ENCODE measurements at places on chromosomes 7 and 10. TPM values are rescaled to one million over a fixed set of nuclear protein-coding genes. Genes with fewer than 3 reads are reported as not detected.

GRCh38 chr10:45454859-45455258 is 80.8 kb downstream of the ALOX5 start:
- no peaks in the 10 kb centered on the region for H3K36me3 ChIP-seq
- H3K4me1 ChIP-seq, result peaks cover 30% of the 10 kb centered on the region
- H3K4me3 ChIP-seq, result no peak overlapping the region
- DNase-seq, result no peak
- H3K27ac ChIP-seq, result peak overlapping the region; percentile 3

DNA sequence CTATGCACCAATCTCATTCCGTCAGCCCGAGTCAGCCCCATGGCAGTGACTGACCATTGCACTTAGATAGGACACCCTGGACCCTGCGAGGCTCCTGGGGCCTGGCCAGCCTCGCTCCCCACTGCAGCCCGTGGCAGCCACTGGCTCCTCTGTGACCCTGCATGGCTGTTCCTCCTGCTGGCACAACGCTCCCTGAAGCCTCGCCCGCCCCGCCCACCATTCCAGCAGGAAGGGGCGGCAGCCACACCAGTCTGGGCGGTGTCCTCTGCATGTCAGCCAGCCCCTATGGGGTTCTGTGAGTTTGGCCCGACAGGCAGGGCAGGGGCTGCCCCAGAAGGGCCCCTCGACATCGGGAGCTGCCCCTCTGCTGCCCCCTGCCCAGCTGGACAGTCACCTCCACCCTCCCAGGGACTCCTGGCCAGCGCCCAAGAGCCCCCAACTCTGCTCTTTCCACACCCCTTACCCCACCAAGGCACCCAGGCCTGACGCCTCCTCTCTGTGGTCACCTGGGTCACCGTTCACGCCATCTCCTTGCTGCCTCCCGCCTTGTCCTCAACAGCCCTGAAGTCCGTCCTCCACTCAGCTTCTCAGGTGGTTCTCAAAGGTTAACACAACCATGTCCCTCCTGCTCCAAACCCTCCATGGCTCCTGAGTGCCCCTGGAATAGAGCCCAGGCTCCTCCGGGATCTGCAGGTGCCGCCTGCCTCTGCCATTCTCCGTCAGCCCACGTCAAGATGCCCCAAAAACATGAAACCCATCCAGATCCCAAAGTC is 103.5 kb downstream of the MICALL2 start:
- H3K4me3 ChIP-seq, result no peak overlapping the region
- H3K4me1 ChIP-seq, result no peaks in the 10 kb centered on the region
- H3K36me3 ChIP-seq, result no peaks in the 10 kb centered on the region

- no peak overlapping the region for H3K4me3 ChIP-seq
- no peaks in the 10 kb centered on the region for H3K27me3 ChIP-seq
- no peak overlapping the region for H3K27ac ChIP-seq
- DNase-seq, result no peak
- H3K4me1 ChIP-seq, result no peaks in the 10 kb centered on the region
Observed at GRCh38 chr7:7490003-7490402, 45.7 kb downstream of the COL28A1 start.

GRCh38 chr7:157033483-157034473 is 23.3 kb upstream of the MNX1 start:
- no peaks in the 10 kb centered on the region for H3K4me1 ChIP-seq
- DNase-seq, result no peak

GRCh38 chr10:127563718-127564553 is 14.8 kb downstream of the NPS start:
- no peaks in the 10 kb centered on the region for H3K36me3 ChIP-seq
- no peak overlapping the region for H3K4me3 ChIP-seq
- no peaks in the 10 kb centered on the region for H3K27me3 ChIP-seq
- no peak for DNase-seq

The BICC1 gene
- polyA plus RNA-seq, result 19.4 TPM

GRCh38 chr10:110858297-110858934 is 13.3 kb upstream of the PDCD4 start:
- DNase-seq, result no peak
- H3K27me3 ChIP-seq, result no peaks in the 10 kb centered on the region
- no peaks in the 10 kb centered on the region for H3K36me3 ChIP-seq
- peaks cover 47% of the 10 kb centered on the region for H3K4me1 ChIP-seq
- peak overlapping the region; percentile 75 for H3K27ac ChIP-seq

The CACNA2D1 gene
- 0.80 TPM for polyA plus RNA-seq

GRCh38 chr10:113610631-113611601 is 52.9 kb downstream of the NRAP start:
- DNase-seq, result no peak
- no peaks in the 10 kb centered on the region for H3K27me3 ChIP-seq
- H3K4me1 ChIP-seq, result peaks cover 6% of the 10 kb centered on the region
- no peaks in the 10 kb centered on the region for H3K36me3 ChIP-seq

DNA sequence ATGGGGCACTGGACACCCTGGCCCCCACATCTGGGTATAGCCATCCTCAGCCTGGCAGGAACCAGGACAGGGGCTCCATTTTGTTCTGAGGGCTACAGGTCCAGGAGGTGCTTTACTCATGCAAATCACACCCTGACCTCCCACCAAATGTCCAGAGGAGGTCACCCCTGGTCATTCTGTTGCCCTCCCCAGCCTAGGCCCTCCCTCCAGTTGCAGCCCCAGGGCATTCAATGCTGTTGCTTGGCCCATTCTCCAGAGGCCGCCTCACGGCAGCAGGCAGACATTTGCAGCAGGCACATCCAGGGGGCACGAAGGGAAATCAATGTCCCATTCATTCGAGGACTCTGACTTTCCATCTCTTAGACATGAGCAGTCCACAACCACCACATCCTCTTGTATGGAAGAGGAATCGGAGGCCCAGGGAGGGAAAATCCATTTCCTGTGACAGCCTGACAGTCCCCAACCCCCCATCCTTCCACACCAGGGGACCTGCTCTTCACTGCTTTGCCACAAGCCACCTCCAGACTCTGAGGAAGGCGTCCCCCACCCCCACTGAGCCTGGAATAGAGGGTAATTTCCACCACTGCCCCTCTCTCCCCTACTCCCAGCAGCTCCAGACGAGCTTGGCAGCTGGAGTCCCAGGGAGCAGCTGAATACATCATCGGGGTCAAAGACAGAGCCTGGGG is 76.2 kb upstream of the UNC5B start:
- H3K4me1 ChIP-seq, result no peaks in the 10 kb centered on the region
- DNase-seq, result no peak
- no peak overlapping the region for H3K27ac ChIP-seq
- H3K4me3 ChIP-seq, result no peak overlapping the region
- no peaks in the 10 kb centered on the region for H3K36me3 ChIP-seq

The TBXAS1 gene
- 1.5 TPM for polyA plus RNA-seq

GRCh38 chr7:12570534-12571461 is at the start of gene SCIN:
TSS of gene SCIN (plus strand) at chr7:12570720. CDS start at chr7:12570787, 67 bp downstream.
- H3K27ac ChIP-seq, result no peak within 1 kb of the TSS
- H3K4me1 ChIP-seq, result no peaks in the 10 kb centered on the region
- no peaks in the 10 kb centered on the region for H3K27me3 ChIP-seq
- peak; percentile 74 for DNase-seq
- H3K4me3 ChIP-seq, result peak within 1 kb of the TSS; percentile 2

DNA sequence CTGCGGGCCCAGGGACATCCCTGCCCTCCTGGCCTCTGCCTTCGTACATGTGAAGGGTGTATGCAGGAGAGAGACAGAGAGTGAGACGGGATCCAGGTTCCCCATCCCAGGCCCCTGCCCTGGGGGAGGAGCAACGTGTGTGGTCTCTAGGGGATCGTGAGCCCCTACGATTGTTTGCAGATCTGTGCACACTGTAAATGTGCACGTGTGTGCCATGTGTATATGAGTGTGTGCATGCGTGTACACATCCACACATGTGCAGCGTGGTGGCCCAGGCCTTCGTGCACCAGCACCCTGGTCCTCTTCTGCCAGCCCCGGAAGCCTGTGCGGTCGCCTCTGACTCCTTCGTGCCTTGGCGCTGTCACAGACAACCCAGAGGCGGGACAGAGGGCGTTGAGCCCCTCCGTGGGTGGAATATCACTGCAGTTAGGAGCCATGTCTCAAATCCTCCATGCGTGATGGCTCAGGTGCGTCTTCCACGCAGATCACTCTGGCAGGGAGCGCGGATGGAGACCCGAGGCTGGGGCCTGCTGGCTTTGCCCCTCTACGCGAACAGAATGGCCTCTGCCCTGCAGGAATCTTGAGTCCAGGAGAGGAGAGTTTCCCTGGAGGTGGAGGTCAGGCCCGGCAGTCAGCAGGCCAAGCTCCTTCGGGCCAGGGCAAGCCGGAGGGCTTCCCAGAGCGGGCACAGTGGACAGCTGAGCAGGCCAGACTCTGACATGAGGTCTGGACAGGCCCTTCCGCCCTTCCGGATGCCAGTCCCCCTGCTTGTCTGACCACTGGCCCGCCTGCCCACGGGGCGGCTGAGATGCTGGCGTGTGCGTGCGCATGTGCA is 97.5 kb downstream of the UNCX start:
- H3K27ac ChIP-seq, result no peak overlapping the region
- H3K36me3 ChIP-seq, result no peaks in the 10 kb centered on the region
- no peaks in the 10 kb centered on the region for H3K27me3 ChIP-seq
- no peak overlapping the region for H3K4me3 ChIP-seq

DNA sequence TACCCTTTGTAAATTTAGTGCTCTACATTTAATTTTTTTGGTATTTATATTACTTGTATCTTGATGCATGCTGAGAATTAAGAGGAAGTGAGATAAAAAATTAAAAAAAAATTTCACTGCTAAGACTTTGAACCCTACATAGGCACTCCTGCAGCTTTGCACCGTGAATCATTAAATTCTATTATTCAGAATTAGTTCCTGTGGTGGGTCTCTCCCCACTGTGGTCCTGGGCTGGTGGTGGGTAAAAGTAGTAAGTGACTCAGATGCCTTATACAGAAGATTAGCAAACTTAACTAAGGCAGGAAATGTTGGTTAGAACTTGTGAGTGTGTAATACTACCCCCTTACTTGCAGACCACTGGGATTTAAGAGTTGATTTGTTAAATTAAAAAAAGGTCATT is 72.6 kb downstream of the AP3M1 start:
- H3K36me3 ChIP-seq, result no peaks in the 10 kb centered on the region
- peaks cover 11% of the 10 kb centered on the region for H3K4me1 ChIP-seq
- no peaks in the 10 kb centered on the region for H3K27me3 ChIP-seq
- H3K27ac ChIP-seq, result no peak overlapping the region
- H3K4me3 ChIP-seq, result no peak overlapping the region

- no peak overlapping the region for H3K27ac ChIP-seq
- H3K36me3 ChIP-seq, result peaks cover 27% of the 10 kb centered on the region
- no peak overlapping the region for H3K4me3 ChIP-seq
- no peaks in the 10 kb centered on the region for H3K27me3 ChIP-seq
- DNase-seq, result no peak
Observed at GRCh38 chr7:8125680-8126444, 136.1 kb downstream of the ICA1 start.

DNA sequence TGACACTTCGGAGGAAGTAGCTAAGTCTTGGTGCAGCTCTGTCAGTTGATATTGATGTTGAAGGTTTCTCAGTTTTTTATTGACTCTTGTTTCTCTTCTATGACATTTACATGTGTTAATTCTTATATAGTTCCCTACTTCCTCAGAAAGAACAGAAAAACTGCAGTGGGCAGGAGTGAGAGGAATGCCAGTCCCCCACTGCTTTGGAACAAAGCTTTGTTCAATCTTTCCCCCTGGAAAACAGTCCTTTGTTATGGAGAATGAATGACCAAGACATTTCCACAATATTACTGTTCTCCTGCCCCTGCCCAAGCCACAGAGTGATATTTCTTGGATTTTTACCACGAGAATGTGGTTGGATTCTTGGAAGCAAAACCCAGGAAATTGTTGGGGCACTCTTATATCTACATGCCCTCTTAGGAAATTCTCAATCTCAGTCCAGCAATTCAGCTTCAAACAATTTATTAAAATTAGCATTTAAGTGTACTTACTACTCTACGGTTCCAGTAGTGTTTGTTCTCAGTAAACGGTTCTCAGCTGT is 258.0 kb upstream of the KCND2 start:
- H3K36me3 ChIP-seq, result no peaks in the 10 kb centered on the region
- H3K4me3 ChIP-seq, result no peak overlapping the region
- no peak overlapping the region for H3K27ac ChIP-seq
- H3K4me1 ChIP-seq, result no peaks in the 10 kb centered on the region
- no peaks in the 10 kb centered on the region for H3K27me3 ChIP-seq
- DNase-seq, result no peak

DNA sequence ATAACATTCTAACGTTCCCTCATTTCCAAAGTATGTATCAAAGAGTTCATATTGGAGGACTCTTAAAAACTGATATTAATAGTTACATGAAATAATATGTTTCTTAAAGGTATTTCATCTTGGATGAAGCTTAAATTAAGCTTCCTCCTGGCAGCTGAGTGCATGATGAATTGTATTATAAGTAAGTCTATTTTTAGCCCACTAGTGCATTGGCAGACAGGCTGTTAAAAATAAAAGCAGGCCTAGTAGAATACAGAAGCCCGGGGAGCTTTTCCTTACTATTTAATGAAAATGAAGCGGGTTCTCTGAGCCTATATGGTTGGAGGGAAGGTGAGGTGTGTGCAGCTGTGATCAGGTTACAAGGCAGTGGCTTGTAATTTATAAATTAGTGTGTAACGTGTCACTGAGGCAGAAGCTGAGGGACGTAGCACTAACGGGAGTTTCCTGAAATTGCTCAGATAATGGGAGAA is 130.7 kb upstream of the KMT2E start:
- H3K27me3 ChIP-seq, result no peaks in the 10 kb centered on the region
- H3K4me1 ChIP-seq, result no peaks in the 10 kb centered on the region
- no peak overlapping the region for H3K27ac ChIP-seq
- no peak for DNase-seq
- H3K4me3 ChIP-seq, result no peak overlapping the region
- H3K36me3 ChIP-seq, result no peaks in the 10 kb centered on the region

DNA sequence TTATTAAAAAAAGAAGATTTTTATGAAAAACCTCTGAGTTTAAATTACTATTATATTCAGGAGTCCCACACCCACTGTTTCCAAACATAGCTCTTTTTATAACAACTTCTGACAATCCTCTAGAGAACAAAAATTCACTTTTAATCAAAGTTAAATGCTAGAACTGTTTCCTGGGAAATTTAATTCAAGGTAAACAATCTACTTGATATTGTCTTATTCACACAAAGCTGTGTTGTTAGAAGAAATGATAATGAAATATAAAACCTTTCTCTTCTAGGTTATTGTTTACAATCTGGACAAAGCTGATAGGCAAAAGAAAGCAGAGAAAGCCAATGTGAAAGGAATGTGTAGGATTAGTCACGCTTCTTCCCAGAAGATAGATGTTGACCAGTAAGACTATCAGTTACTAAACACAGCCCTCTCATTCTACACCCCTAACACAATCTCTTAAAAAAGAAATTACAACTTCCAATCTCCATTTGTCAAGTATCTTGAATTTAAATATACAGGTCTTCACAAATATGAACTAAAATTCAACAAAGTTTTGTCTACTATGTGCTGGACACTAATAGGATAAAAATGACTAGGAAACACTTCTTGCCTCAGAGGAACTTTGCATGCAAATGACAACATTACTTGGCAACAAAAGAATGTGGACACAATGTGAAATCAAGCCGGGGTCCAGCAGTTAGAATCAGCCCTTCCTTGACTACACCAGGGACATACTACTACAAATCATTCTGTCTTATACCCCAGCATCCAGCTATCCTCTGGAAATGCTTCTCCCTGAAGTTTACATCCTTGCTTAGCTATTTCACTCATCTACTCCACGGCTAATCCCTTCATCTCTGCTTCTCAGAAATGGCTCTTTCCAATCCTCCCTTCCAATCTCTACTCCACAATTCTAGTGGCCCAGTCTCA is 123.7 kb downstream of the IMMP2L start:
- DNase-seq, result no peak
- H3K27me3 ChIP-seq, result no peaks in the 10 kb centered on the region
- H3K36me3 ChIP-seq, result no peaks in the 10 kb centered on the region
- no peak overlapping the region for H3K27ac ChIP-seq

GRCh38 chr7:7148798-7149481 is 33.4 kb upstream of the C1GALT1 start:
- H3K27ac ChIP-seq, result no peak overlapping the region
- no peak for DNase-seq
- H3K4me1 ChIP-seq, result no peaks in the 10 kb centered on the region
- no peaks in the 10 kb centered on the region for H3K36me3 ChIP-seq

The GNG11 gene
- polyA plus RNA-seq, result 12.1 TPM
